Activated CD8-positive, alpha-beta memory T cell treated with anti-CD3 and anti-CD28 coated beads, Interleukin-2, amount 10 ng/mL, durations not matched to agents 7 days and 5 days (primary cell): ENCODE measurements at places on chromosomes 7 and 10. TPM values are rescaled to one million over a fixed set of nuclear protein-coding genes. Genes with fewer than 3 reads are reported as not detected.

DNA sequence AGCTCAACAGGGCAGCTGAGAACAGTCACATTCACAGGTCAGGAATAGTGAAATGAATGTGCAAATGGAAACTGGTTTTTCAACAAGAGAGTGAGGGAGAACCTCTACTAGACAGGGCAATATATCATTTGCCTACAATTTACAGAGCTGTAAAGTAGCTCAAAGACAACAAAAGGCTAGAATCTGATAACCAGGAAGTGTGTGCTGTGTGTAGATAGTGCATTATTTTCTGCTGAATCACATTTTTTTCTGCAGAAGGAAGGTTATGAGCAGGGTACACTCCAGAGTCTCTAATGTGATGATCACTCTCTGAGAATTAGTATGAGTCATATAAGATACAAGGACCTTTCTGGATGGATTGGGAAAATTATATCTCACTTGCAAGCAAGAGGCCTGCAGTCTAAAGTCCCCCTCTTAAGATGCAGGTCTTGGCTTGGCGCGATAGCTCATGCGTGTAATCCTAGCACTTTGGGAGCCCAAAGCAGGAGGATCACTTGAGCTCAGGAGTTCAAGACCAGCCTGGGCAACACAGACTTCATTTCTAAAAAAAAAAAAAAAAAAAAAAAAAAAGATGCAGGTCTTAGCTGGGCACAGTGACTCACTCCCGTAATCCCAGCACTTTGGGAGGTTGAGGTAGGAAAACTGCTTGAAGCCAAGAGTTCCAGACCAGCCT, 59.9 kb upstream of the COBL start:
- H3K27me3 ChIP-seq: peaks cover 2% of the 10 kb centered on the region
- no peaks in the 10 kb centered on the region for H3K36me3 ChIP-seq
- no peaks in the 10 kb centered on the region for H3K4me1 ChIP-seq
- no peak overlapping the region for H3K4me3 ChIP-seq
- no peak for DNase-seq

The CELF2 gene
- total RNA-seq: 205 TPM

DNA sequence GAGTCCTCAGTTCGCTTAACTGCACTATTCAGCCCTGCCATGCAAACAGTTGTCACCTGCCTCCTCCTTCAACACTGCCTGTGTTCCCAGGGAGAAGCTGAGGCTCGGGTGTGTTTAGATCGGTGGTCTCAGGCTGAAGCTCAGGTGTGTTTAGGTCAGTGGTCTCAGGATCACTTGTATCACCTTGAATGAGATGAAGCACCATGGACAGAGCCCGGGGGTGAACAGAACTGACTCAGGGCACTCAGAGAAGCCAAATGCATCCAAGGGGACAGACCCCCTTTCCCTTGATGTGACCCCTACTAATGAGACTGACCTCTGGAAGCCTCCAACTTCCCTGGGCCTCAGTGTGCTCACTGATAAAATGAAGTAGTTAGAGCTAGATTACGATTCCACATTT, 84.0 kb downstream of the CYTH3 start:
- no peaks in the 10 kb centered on the region for H3K36me3 ChIP-seq
- no peak overlapping the region for H3K27ac ChIP-seq
- no peaks in the 10 kb centered on the region for H3K27me3 ChIP-seq
- DNase-seq: no peak
- H3K4me1 ChIP-seq: no peaks in the 10 kb centered on the region
- H3K4me3 ChIP-seq: no peak overlapping the region

The H2BK1 gene
- not detected for total RNA-seq
